ENCODE measurements at places on chromosomes 12 and 14.
A peak's percentile ranks its signal among the peaks of the same experiment; 100 is the strongest.

- no peak for DNase-seq
Measured at GRCh38 chr14:89700801-89701200, 253.7 kb downstream of the EFCAB11 start.

GRCh38 chr14:103818870-103819269 is 28.5 kb downstream of the PPP1R13B start:
- no peak for DNase-seq

- DNase-seq: no peak
Measured at GRCh38 chr12:66321435-66321834, 19.1 kb downstream of the HELB start.

- no peak for DNase-seq
Measured at GRCh38 chr14:104676130-104676693, 13.2 kb upstream of the INF2 start.

GRCh38 chr14:104555430-104556255 is 23.9 kb upstream of the C14orf180 start:
- DNase-seq: no peak

- DNase-seq: no peak
Measured at GRCh38 chr12:79127271-79127751, 262.7 kb downstream of the SYT1 start.

DNA sequence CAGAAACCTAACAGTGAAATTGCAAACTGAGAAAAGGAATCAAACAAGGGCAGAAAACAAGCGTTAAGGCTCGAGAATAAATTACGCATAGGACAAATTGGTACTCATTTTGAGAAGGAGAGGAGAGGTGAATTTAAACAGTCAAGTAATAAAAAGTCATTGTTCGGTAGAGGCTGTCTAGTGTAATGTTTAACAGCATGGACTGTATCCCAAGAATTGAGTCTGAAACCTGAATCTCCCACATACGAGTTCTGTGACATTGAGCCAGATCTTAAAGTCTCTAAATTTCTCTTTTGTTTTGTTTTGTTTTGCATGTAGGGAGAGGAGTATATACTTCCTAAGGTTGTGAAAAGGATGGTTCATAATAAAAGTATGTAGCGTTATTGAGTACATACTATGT is 216.5 kb upstream of the BTG1 start:
- no peak for DNase-seq

DNA sequence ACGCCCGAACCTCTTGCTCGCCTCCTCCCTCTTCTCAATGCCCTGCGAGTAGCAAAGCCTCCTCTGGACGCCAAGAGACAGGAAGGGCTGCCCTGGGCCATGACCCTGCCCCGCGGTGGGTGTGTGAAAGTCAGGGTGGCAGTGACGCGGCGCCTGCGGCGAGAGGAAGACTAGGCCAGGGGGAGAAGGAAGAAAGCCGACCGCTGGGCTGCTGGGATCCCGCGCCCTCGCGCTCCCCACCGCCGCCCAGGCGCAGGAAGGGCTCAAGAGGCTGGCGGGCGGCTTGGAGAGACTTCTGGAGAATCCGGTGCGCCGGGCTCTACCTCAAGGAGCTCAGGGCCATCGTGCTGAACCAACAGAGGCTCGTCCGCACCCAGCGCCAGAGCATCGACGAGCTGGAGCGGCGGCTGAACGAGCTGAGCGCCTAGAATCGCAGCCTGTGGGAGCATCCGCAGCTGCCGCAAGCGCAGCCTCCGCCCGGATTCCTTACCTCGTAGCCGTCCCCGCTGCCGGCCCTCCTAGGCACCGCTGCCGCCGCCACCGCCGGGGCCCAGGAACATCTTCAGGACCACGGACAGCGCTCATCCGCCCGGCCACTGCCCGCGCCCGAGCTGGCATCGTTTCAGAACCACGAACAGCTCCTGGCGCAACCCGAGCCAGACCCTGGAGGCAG is 105.0 kb upstream of the PRB2 start:
- DNase-seq: peak; percentile 69

- no peak for DNase-seq
Measured at GRCh38 chr12:110599334-110599733, 14.6 kb upstream of the TCTN1 start.

GRCh38 chr12:10406725-10407124 is 2.8 kb downstream of the KLRC4 start:
- no peak for DNase-seq

GRCh38 chr14:87756661-87757060 is 236.3 kb downstream of the GALC start:
- DNase-seq: no peak

DNA sequence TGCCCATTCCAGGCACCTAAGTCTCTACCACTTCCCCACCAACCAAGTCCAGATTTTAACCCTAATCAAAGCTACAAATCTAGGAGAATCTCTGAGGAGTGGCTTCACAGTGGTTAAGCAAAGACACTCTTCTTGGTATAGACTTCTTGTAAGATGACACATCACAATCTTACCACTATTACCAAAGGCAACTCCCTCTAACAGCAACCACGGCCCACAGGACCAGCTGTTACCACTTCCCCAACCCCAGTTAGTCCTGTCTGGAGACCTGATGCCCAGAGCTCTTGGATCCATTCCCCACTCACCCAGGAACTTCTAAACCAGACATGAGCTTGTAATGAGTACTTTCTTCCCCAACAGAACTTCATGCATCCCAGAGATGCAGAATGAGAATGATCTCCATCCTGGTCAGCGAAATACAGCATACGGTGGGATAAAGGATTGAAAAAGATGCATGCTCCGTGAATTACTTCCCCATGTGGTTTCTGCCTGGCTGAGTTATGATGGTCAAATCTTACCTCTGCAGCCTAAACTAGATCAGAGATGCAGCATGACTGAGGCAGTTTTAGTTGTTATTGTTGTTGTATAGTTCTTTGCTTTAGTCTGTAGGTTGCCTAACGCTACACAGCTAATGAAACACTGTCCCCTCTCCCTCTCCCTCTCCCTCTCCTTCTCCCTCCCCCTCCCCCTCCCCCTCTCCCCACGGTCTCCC is 87.7 kb upstream of the FOXN3 start:
- peak; percentile 16 for DNase-seq

DNA sequence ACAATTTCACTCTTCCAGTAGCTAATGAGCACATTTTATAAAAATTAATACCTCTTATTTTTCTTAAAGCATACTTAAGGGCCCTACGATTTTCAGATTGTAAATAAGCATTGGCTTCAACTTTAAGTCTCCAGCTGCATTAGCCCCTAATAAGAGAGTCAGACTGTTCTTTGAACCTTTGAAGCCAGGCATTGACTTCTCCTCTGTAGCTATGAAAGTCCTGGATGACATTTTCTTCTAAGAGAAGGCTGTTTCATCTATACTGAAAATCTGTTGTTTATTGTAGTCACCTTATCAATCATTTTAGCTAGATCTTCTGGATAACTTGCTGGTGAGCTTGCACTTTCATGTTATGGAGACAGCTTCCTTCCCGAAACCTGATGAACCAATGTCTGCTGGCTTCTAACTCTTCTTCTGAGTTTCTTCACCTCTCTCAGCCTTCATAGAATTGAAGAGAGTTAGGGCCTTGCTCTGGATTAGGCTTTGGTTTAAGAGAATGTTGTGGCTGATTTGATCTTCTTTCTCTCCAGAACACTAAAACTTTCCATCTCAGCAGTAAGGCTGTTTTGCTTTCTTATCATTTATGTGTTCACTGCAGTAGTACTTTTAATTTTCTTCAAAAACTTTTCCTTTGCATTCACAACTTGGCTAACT is 377.1 kb upstream of the RGS6 start:
- DNase-seq: peak; percentile 31

- no peak for DNase-seq
Measured at GRCh38 chr12:12686925-12687324, 9.1 kb downstream of the GPR19 start.

GRCh38 chr14:92544051-92544720 is 30.6 kb downstream of the RIN3 start:
- DNase-seq: no peak

GRCh38 chr12:104306943-104307654 is 3.6 kb downstream of the EID3 start:
- no peak for DNase-seq

- no peak for DNase-seq
Measured at GRCh38 chr14:88750945-88751344, 41.8 kb downstream of the EML5 start.

- DNase-seq: no peak
Measured at GRCh38 chr12:102642199-102642598, 161.8 kb upstream of the IGF1 start.

GRCh38 chr14:34229140-34229539 is 232.9 kb downstream of the SPTSSA start:
- no peak for DNase-seq

- DNase-seq: no peak
Measured at GRCh38 chr14:37650356-37651037, 55.1 kb downstream of the TTC6 start.

DNA sequence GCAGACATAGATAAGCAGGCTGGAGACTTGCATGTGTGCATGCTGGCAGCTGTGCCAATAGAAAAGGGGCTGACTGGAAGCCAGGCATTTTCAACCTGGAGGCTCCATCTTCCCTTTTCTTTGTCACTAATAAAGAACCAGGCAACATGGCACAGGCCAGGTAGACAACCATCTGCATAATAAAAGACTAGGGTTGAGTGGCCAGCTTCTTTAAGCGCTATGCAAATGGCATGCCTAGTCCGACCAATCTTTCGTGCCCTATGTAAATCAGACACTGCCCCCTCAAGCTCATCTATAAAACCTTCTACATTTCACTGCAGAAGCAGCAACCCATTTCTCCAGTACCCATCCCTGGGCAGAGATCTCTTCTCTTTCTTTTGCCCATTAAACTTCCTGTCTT is 4.6 kb upstream of the KLRC1 start:
- DNase-seq: no peak

DNA sequence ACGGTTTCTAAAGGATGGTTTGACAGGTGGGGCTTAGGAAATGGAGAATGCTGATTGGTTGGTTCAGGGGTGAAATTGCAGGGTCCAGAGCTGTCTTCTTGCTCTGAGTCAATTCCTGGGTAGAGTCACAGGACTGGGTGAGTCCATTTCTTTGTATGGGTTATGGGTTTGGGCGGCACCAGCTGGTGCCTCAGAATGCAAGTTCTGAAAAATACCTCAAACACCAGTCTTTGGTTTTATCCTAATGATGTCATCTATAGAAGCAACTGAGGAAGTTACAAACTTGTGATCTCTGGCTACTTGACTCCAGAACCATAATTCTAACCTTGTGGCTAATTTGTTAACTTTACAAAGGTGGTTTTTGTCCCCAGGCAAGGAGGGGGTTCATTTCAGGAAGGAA is 47.6 kb upstream of the EIF5 start:
- DNase-seq: no peak

DNA sequence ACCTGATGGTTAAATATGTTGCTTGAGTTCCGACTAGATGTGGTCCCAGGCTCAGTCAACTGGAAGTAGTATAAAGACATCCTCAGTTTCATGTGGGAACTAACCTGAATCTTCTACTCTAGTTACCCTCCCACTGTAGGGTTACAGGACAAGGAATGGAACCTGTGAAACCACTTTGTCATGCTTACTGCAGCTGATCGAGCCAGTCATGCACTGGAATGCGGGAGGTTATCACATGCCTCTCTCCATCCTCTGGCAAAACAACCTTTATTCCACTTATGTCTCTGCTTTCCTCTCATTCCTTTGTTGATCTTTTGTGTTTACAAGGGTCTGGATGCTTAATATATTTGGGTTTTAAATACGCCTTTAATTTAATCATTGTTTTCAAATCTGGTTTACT is 111.9 kb upstream of the DDHD1 start:
- DNase-seq: no peak

DNA sequence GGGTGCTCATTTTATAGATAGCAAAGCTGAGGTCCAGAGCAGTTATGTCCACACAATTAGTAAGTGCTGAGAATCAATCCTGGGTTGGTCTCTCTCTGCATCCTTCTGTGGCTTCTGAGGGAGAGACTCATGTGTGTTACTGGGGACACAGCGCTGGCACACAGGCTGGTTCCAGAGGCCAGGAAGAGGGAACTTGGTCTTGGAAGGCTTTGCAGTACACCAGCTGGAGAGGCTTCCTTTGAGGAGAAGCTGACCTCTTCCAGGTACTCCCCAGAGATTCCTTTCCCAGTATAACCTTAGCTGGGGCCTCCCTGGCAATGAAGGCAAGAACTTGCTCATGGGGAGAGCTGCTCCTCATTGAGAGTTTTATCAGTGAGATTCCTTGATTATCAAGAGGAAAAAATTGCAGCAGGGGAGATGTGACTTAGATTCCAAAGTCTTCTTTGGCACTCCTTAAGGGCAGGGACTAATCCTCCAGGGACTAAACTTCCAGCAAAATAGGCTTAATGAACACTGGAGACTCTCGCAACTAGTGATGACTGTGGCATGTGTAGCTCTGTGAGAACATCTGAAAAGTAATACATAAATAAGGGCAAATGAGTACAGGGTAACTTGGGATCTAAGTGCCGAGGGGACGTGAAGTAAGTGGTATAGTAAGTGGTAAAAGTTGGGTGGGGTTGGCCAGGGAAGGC is 13.9 kb upstream of the KRT80 start:
- DNase-seq: no peak

DNA sequence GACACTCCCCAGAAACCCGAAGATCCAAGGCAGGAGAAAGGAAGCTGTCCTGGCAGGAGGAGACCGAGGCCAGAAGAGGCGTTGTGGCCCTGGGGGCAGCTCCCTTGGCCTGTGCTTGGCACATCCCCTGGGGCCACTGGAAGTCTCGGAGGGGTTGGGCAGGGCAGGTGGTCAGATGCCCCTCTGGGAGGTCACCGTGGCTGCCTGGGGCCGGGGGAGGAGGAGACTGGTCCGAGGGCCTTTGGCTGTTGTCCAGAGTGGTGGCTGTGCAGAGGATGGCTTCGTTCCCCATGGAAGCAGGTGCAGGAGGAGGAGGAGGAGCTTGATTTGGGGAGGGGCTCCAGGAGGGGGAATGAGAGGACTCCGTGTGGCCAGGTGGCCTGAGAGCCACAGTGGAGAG is 3.3 kb upstream of the NUDT14 start:
- no peak for DNase-seq

DNA sequence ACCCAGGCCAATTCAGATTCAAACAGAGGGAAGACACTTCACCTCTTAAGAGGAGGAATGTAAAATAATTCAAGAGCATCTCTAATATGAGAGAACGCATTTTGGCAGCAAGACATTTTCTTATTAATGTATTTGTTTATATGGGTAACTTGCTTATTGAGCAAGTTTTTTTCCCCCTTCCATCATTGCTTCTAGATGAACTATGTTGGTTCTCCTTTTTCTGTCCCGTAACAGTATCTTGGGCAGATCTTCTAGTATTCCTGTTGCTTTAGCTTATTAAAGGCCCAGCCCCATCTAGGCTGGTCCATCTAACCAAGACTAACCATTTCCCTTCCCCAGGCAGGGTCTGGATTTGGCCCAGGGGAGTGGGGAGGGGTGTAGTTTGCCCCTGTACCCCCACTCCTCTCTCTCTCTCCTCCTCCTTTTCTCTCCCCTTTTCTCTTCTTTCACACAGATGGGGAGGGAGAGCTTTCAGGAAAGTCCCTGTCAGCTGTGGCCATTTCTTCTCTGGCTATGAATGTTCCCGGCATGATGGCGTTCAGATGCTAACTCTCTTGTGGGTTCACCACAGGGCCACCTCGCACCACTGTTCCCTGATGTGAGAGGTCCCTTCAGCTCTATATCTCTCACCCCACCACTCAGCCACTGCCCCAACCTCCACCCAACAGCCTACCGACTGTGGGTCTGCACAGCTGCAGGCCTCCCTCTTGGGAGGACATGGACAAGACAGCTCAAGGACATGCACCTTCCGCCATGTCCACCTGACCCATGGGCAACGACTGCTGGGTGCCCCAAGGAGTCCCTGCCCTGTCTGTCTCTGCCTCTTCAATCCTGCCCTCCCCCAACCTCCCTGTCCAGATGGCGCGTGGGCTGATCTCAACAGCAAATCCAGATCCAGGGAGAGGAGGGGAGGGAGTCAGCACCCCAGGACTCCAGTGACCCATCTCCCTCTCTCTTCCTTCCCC is 15.8 kb upstream of the RPS6KL1 start:
- no peak for DNase-seq
